ENCODE measurements at places on chromosomes 5 and 9.

DNA sequence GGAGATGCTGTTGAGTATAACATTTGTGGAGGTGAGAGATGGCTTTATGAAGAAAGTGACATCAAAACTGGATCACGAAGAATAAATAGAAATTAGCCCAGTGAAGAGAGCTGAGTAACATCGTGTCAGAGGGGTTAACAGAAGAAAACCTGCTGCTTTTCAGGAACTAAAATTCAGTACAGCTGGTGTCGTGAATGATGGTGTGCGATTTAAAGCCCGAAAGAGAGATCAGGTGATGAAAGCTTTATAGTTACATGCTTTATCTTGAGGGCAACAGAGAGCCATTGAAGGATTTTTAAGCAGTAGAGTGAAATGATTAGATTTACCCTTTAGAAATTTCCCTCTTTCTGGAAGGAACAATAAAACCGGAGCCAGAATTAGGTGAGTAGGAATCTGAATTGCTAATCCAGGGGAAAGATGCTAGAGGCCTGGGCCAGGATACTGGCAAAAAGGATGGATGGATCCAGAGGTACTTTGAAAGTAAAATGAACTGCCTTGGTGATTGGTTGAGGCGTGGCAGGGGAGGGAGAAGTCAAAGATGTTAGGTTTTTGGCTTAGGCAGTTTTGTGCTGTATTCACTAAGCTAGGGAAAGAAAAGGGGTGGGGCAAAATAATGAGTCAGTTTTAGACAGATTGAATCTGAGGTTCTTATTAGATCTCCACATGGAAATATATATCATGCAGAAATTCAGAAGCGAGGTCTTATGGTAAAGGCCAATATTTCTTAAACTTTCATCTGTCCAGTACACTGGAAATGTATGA lies 3.4 kb downstream of the LRRC70 start:
- DNase-seq = no peak

DNA sequence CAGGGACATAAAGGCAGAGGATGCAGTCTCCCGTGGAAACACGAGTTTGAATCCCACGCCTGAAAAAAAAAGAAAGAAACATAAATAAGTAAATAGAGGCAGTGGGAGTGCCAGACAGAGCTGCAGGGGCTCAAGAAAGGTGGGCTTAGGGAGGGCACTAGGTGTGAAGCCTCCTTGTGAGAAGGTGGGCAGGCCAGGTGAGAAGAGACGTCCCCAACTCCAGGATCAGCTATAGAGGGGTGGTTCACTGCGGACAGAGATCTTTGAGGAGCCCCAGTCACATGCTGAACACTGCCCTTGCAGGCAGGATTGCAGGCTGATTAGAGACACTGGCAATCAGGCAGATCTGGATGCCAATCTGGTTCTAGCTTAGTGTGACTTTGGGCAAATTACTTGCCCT lies 172.1 kb downstream of the RGS3 start:
- DNase-seq = no peak

GRCh38 chr5:138287246-138287645 lies 12.8 kb upstream of the GFRA3 start:
- DNase-seq = no peak

DNA sequence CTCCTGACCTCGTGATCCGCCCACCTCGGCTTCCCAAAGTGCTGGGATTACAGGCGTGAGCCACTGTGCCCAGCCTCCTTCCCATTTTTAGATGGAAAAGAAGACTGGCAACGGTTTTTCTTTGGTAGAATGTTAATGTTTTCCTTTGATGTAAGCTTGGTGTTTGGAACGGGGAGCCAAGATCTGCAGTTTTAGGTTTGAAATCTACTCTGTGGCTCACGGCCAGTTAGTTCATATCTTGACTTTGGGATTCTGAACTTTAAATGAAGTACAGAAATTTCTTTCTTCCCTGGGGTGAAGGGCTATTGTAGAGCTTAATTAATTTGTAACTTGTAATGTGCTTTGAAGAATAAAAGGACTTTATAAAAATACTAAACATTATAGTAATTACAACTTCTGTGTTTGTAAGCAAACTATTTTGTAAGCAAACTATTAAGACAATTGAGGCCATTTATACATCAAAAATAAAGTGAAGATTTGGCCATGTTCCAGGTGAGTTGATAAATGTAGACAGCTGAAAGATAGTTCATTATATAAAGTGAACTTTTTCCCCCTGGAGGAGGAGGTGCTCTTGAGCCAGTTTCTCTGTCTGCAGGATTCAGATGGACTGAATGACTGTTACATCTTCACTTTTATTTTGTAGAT lies 117.1 kb upstream of the TUT7 start:
- no peak for DNase-seq

GRCh38 chr9:109162677-109163076 lies 4.4 kb downstream of the FRRS1L start:
- DNase-seq = no peak

DNA sequence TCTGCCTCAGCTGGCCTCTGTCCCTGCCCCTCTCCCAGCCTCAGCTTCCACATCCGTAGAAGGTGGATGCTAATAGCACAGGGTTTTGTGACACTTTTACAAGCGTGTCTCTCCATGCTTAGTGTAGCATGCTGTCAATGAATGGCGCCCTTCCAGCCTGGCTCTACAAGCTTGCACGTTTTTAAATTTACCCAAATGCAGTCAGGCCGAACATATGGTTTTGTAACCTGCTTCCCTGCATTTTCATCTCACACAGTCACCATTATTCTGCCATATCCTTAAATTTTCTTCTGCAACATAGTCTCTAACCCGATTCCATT lies 28.8 kb downstream of the FAM163B start:
- no peak for DNase-seq

- DNase-seq = no peak
These were observed 1.3 kb upstream of the LCN12 start for GRCh38 chr9:136950656-136951276.

DNA sequence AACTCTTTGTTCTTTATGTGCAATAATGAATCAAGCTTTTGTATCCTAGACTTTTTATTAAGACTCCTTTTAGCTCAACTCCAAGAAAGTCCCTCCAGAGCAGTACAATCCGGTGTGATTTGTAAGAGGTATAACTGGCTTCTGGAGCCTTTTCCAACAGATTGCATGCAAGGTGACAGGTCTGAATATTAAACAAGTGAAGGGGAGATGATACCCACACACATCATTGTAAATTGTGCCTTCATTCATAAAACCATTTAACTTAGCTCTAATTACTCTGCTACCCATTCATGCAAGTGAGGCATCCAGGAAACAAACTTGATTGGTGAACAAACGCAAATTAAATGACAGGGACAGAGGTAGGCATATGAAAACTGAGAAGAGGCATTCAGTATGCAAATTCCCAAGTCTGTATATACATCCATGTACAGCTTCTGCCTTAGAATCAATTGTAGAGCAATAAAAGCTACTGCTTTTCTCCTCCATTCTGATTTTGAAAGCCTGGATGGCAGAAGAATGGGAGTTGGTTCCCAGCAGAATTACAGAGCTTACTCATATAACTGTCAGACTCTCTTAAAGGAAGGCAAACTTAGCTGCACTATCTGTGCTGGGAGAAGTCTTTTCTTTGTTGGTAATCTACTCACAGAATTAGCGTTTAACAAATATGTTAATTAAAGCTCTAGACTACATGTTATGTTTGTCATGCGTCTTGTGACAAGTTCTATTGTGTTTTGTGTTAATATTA lies 261.0 kb upstream of the CDH6 start:
- no peak for DNase-seq

- no peak for DNase-seq
These were observed 168.0 kb downstream of the TAF11L14 start for GRCh38 chr5:17802256-17802655.

- DNase-seq = no peak
These were observed 4.6 kb downstream of the ADAMTSL2 start for GRCh38 chr9:133538851-133539833.

DNA sequence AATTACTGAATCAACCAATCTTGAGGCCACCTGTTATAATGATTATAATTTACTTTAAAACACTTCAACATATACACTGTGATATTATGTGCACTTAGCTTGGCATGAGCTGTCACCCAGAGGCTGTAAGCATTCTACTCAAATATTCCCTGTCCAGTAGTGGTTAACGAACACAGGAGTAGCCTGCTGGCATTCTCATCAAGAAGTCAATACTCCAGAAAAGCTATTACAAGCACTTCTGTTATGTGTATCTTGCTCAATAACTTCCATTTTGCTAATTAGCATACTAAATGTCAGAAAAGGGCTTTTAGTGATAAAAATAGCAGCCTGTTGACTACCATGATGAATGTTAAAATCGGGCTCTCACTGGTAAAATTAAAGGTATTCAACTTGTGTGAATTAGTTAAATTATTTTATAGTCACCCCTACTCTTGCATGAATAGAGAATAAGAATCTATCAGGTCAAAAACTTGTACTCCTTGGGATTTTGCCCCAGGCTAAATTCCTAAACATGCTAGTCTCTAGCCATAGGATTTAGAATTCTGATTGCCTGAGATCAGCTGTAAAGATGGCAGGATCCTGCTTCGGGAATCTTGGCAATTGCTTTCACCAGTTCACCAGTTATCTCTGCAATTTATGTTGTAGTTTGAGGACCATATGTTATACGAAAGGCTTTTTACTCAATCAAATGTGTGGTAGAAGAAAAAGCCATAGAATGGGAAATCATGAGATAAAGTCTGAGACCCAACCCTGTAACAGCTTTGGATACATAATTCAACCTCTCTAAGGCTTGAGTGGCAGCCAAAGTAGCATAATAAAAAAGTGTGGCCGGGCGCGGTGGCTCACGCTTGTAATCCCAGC lies 43.4 kb upstream of the PAM start:
- DNase-seq = no peak

- DNase-seq = no peak
These were observed 350.5 kb upstream of the DAB2 start for GRCh38 chr5:39775086-39775796.

DNA sequence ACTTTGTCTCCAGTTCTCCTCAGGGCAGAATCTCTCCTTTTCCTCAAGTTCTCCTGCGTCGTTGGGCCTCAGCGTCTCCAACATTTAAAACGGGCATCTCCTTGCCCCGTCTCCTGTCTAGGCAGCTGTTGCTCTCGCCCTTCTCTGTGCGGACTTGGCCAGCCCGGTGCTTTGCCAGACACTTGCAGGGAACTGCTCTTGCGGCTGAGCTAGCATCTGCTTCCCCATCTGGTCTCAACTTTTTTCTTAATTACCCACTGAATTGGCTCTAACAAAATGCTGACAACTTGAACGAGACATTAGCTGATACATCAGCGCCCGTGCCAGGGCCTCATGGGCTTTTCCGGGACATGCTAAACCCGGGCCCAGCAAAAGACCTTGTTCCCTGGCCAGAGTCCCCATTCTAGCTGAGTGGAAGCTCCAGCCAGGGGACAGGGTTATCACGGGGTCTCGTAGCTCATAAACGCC lies 25.1 kb downstream of the ZNF618 start:
- DNase-seq = no peak

GRCh38 chr9:92989561-92989960 lies 42.2 kb downstream of the FGD3 start:
- DNase-seq = no peak

DNA sequence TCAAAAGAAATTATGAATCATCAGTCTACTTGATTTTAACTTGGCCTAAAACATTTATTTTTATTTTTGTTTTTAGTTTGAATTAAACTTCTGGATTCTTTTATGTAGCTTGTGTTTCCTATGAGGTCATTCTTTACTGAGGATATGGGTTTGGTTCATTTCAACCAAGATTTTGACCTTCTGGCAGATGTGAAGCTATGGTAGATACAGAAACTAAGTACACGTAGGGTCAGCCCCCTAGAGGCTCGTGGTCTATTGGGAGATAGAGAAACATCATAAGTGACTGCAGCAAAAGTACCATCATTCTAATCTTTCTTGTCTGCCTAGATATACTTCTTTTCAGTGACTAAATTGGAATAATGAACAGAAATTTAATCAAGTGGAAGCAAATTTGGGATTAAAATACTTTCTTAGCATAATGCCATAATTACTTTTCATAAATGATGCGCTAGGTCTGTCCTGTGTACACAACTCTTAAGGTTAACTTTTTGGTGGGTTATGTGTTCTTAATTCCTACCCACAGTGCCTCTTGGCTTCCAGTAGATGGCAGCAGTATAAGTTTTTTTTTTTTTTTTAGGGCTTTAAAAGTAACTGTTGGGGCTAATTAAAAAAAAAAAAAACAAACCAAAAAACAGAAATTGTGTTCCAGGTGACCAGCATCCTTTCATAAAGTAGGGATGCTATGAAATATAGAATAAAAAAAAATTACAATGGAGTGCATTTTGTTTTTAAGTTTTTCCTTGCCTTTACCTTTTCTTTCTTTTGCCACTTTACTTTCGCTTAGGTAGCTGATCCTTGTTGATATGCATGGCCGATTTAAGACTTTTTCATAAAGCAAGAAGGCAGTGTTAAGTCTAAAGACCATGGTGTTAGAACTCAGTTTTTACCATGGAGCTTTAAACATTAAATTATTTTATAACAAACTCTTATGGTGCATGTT lies 49.9 kb downstream of the LRRTM2 start:
- DNase-seq = peak; percentile 49

DNA sequence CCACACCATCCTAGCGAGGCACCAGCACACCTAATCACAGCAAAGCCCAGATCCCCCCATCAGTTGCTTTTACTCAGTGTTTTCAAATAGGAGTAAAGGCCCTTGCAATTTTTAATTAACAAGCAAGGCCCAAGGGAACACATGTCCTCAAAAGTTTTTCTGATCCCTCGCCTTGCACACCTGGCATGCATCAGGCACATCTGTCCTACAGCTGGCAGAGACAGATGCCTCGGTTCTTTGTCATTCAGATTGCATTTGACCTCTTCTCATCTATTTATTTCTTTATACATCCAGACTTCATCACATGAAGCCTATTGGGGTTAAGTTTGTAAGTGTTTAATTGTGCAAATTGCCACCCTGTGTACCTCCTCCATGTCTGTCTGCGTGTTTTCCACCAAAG lies 241.4 kb downstream of the MARCHF11 start:
- DNase-seq = no peak

DNA sequence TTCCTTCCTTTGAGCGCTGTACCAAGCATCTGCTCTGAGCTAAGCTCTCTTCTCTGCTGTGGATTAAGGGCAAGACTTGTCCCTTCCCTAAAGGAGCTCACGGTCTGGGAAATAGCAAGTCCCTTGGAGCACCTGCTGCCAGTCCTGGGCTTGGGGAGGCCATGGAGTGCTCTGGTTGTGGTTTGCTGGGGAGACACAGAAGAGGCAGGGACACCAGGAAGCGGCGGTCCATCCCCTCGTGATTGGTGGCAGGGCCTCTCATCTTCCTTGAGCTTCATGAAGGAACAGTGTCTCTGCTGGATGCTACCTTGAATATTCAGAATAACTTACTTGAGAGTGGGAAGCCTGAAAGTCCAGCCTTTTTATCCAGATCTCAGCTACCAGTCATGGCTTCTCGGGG lies 35.3 kb downstream of the COL5A1 start:
- no peak for DNase-seq

GRCh38 chr5:3225201-3225960 lies 370.3 kb upstream of the IRX1 start:
- no peak for DNase-seq

GRCh38 chr9:4937446-4937845 lies 47.6 kb upstream of the JAK2 start:
- DNase-seq = no peak

DNA sequence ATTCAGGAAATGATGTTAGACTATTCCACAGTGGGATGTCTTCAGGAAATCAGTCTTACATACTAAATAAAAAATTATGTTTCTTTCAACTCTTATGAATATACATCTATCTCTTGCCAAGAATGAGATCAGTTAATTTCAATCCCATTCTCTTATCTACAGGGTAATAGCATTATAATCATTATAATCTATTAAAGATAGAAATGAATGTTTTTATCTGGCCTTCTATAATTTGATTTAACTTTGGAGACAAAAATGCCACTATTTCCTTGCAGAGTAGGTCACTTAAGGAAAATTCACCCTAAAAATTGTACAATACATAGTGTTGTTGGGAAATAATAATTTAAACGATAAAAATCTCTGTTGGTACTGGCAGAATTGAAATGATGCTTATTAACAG lies 96.4 kb downstream of the HOMER1 start:
- DNase-seq = no peak

Data from GM20000 (cell line).